Activated T-helper 9 cell treated with anti-CD3 and anti-CD28 coated beads, Interleukin-2, amount 50 U/mL, for 16 hours (primary cell): ENCODE measurements at places on chromosomes 5 and 9.

GRCh38 chr5:78907255-78907891 is 77.7 kb downstream of the ARSB start:
- no peak for DNase-seq

- no peak for DNase-seq
Measured at GRCh38 chr5:17087035-17087434, 130.4 kb upstream of the BASP1 start.

- no peak for DNase-seq
Measured at GRCh38 chr5:149996205-149996890, 4.1 kb downstream of the TIGD6 start.

DNA sequence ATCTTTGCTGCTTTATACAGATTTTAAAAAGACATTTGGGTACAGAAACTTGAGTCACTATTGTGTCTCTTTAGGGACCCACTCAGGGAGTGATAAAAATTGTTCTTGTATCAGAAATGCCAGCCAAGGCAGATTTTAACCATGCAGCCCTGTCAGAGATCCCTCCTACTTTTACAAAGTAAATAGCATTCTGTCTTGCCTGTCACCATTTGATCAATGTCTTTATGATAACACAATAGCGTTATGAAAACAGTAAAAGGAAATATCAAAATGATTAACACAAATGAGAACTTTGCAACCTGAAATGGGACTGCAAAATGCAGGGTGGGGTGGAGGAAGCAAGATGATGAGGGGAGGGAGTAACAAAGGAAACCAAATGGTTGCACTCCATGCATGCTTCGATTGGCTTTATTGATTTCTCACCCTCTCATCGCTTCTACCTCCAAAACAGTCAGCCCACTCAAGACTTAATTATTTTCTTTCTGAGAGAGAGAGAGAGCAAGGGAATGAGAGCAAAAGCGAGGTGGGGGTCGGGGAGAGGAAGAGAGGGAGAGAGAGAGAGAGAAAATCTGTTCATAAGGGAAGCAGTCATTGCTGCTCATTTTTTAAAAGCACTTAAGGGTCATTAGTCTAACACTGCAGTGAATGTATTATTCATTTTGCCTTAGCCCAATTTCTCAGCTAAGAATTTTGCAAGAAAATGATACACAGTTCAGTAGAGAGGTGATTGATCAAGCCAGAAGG is 576.5 kb downstream of the CSNK1G3 start:
- DNase-seq: no peak
